Fibroblast of upper back skin (primary cell): ENCODE measurements at places on chromosomes 16 and 17.

GRCh38 chr17:61135782-61136181 is 263.9 kb upstream of the TBX2 start:
- no peak for DNase-seq

GRCh38 chr17:55816532-55817396 is 65.9 kb downstream of the PCTP start:
- DNase-seq: no peak

DNA sequence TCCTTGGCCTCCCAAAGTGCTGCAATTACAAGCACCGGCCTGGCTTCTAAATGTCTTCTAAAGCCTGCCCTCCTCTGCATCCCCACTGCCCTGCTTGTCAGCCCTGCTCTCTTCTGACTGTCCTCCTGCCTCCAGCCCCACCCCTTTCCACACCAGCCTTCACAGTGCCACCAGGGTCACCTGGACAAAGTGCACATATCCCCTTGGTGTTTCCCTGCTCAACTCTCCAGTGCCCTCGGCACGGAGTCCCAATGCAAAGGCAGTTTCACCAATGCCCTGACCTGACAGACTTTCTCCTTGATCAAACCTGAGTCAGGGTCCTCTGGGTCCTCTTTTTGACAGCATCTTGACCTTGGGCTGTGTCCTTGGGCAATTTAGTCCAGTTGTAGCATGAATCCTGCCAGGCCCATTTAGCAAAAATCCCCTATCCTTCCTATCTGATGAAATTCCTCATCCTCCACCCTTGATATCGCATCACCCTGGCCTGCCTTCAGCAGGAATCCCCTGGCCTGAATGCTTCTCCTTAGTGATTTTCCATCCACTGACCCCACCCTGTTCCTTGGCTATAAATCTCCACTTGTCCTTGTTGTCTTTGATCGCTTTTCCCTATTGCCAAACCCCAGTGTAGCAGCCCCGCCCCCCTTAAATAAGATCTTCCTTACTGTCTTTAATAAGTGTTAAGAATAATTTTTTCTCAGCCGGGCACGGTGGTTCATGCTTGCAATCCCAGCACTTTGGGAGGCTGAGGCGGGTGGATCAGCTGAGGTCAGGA is 42.7 kb upstream of the ETV4 start:
- no peak for DNase-seq

- DNase-seq: no peak
Measured at GRCh38 chr17:50207792-50208567, 6.5 kb upstream of the COL1A1 start.

GRCh38 chr17:49454050-49454449 is 39.4 kb upstream of the PHB1 start:
- DNase-seq: no peak

GRCh38 chr17:59440757-59441463 is 109.5 kb downstream of the YPEL2 start:
- peak; percentile 87 for DNase-seq

- DNase-seq: no peak
Measured at GRCh38 chr17:78380370-78380769, 1.9 kb downstream of the PGS1 start.

- DNase-seq: peak; percentile 95
Measured at GRCh38 chr16:22386976-22387375, 12.6 kb upstream of the CDR2 start.

- peak; percentile 25 for DNase-seq
Measured at GRCh38 chr16:82829301-82829700, 202.5 kb downstream of the CDH13 start.

DNA sequence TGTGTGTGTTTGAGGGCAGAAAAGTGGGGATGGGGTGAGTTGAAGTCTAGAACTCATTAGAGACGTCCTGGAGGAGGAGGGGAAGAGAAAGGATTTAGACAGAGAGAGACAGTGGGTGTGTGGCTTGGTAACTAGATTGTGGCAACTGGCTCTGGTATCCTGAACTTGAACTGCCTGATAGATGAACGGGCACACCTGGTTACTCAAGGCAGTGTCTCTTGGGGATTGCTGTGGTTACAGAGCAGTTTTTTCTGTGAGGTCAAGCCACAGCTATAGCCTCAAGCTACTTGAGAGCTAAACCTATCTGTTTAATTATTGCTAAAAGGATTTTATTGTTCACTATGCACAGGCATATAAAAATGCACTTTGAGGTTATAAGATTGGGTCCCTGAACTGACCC is 29.8 kb upstream of the MYH2 start:
- peak; percentile 18 for DNase-seq

- DNase-seq: peak; percentile 17
Measured at GRCh38 chr16:89370081-89370511, 120.3 kb downstream of the ANKRD11 start.

GRCh38 chr16:85236818-85237150 is 124.5 kb upstream of the CIBAR2 start:
- peak; percentile 56 for DNase-seq

- DNase-seq: no peak
Measured at GRCh38 chr17:29190592-29191207, 10.5 kb upstream of the MYO18A start.

- DNase-seq: no peak
Measured at GRCh38 chr17:74768763-74769114, 7.4 kb downstream of the NAT9 start.

- DNase-seq: peak; percentile 47
Measured at GRCh38 chr16:14511800-14512135, 118.3 kb downstream of the PARN start.

GRCh38 chr17:55285340-55286301 is 20.9 kb downstream of the HLF start:
- DNase-seq: peak; percentile 56

DNA sequence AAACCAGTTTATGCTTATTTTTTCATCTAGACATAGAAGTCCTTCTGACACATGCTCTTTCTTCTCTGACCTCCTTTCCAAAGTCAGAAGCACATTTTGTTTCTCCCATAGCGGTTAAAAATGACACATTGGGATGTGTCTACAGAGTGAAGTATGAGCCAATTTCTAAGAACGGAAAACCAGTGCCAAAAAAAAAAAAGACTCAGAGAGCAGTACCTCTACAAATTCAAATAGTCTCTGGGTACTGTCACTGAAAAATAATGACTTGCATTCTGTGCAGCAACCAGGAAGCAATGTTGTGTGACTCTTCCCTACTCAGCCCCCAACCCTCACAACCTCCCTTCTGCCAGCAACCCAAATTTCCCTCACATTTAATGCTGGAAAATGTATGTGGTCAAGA is 145.5 kb upstream of the PMFBP1 start:
- peak; percentile 77 for DNase-seq

DNA sequence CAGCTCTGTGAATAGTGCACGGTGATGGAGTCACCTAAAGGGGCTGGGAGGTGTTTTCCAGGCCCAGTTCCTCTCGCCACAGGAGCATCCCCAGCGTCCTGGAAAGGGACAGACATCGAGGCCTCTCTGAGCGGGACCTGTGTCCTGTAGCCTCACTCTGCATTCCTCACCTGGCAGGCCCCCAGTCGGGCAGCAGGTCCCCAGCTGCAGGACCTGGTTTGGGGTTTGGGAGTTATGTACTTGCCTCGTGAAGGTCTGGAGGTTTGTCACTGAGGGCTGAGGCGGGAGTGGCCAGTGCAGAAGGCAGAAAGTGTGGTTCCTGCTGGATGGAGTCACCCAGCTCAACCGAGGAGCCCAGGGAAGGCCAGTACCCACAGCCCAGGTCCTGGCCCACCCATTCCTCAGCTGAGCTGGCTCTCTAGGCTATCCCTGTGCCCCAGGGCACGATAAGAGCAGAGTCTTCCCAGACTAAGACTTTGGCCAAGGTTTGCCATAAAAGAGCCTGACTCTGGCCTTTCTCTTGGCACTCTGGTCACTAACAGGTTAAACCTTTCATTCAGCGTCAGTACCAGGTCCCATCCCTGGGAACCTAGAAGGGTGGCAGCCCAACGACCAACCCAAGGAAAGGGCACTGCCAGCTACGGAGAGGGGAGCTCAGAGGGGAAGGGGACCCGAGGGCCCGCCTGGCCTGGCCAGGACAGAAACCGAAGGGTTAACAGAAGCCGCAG is 24.4 kb downstream of the TBX4 start:
- no peak for DNase-seq
